ENCODE measurements at places on chromosomes 5 and 9.

GRCh38 chr9:92947268-92948037 lies at the start of gene FGD3:
TSS of gene FGD3 (plus strand) at chr9:92947523. CDS start at chr9:92976257, 28,734 bp downstream.
- no peak for DNase-seq

- DNase-seq: peak; percentile 4
These were observed 9.3 kb upstream of the MYOT start for GRCh38 chr5:137858223-137858916.

- DNase-seq: no peak
These were observed 2.4 kb downstream of the NEUROG1 start for GRCh38 chr5:135533334-135533733.

DNA sequence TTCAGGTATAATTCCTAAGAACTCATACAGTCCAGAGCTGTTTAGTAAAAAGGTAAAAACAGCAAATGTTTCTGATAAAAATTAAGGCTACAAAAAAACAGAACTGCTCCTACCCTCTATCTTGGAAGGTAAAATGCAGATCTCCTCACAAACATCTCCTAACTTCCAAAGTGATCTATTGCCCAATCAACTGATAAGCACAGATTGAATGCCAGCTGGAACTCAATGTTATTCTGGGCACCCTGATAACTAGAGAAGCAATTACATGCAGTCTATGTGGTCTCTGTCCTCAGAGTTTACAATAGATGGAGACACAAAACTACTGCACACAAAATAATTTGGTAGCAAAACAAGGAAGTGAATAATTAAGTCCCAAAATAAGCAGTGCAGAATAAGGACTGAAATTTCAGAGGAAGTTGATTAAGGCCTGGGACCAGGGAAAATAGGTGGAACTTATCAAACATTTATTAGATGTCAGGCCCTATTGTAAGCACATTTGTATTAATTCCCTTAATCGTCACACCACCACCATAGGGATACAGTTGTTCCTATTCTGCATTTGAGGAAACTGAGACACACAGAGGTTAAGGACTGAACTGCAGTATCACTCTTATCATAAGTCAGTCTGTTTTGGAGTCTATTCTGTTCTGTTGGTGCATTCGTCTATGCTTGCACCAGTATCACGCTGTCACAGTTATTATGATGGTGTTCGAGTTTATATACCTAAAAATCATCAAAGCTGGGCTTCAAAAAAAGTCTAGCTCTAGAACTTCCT lies 102.2 kb upstream of the TARS1 start:
- no peak for DNase-seq

GRCh38 chr5:143135832-143136551 lies 267.5 kb downstream of the NR3C1 start:
- no peak for DNase-seq

GRCh38 chr5:51678330-51678729 lies 295.1 kb downstream of the ISL1 start:
- DNase-seq: no peak

GRCh38 chr5:133321833-133322420 lies 270.1 kb downstream of the HSPA4 start:
- DNase-seq: no peak

DNA sequence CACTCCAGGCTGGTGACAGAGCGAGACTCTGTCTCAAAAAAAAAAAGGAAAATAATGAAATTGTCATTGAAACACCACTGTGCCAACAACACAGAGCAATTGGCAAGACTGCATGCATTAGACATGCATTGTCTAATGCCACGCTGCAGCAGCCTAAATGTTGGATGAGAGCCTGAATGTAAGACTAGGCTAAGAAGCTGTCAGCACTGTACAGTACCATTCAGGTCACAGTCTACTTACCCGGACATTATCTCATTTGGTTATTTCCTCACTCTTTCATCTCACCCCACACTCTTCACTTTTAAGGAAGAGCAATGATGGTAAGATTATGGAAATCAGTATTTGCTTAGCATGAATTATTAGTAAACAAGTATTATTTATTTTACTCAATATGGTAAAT lies 31.3 kb upstream of the PPP2CA start:
- no peak for DNase-seq

DNA sequence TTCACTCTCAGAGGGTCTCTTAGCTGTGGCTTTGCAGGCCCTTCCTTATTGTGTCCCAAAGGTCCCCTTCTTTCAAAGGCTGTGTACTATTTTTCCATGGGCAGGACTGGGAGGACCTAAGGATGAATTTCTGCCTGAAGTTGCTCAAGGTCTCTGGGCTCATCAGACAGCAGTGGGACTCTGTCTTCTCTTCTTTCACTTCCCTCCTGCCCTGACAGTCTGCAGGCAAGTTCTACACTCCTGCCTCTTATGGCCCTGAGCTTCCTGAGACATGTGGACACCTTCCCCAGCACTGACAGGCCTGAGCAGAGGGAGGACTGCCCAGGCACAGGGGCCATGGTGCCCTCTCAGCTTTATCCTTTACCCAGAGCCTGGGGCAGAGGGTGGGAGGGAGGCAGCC lies 14.8 kb downstream of the ENHO start:
- no peak for DNase-seq

DNA sequence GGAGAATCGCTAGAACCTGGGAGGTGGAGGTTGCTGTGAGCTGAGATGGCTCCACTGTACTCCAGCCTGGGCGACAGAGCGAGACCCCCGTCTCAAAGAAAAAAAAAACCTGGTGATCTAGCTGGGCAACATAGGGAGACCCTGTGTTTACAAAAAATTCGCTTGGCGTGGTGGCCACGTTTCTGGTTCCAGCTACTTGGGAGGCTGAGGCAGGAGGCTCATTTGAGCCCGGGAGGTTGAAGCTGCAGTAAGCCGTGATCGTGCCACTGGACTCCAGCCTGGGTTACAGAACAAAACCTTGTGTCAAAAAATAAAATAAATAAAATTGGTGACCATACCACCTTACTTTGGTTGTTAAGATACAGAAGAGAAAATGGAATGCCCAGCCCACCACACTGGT lies 1.8 kb upstream of the HNRNPAB start:
- no peak for DNase-seq

DNA sequence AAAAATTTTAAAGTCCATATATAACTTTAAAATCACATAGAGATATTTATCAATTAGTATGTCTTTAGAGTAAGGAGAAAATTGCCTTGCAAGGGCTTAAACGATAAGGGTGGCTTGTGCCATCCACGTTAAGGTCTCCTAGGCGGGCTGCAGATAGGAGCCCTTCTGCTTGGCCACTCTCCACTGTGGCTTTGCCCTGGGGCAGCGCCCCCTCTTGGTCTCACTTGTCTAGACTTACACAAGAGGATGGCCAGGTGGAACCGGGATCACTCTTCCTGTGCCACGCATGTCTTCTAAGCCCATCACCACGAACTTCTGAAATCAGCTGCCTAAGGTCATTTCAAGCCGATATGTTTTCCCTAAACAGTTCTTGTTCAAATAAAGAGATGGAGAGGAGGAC lies 2.9 kb downstream of the FPGS start:
- DNase-seq: no peak

GRCh38 chr9:116387934-116388698 lies 234.5 kb downstream of the PAPPA start:
- DNase-seq: no peak

- peak; percentile 80 for DNase-seq
These were observed 70.0 kb downstream of the SECISBP2 start for GRCh38 chr9:89388084-89388867.

DNA sequence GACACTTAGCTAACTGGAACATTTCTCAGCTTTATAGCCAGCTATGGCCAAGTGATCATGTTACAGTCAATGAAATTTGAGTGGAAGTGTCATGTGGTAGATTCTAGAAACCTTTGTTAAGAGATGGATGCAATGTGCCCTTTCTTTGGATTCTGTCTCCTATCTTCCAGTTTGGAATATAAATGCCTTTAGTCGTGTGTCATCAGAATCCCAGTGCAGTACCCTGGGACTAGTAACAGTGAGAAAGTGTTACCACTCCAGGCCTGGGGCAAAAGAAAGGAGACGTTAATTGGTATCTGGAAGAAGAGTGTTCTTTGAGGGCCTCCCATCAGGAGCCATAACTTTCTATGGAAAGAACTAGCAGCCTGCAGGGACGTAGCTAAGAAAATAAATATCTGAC lies 149.6 kb downstream of the SNX18 start:
- DNase-seq: no peak

GRCh38 chr5:5481633-5482032 lies 59.2 kb downstream of the ICE1 start:
- DNase-seq: no peak

GRCh38 chr9:134678666-134679443 lies 37.3 kb downstream of the COL5A1 start:
- DNase-seq: no peak

- DNase-seq: no peak
These were observed 4.5 kb downstream of the IRX4 start for GRCh38 chr5:1878050-1878849.

- no peak for DNase-seq
These were observed 122.0 kb downstream of the GDNF start for GRCh38 chr5:37717613-37718431.

DNA sequence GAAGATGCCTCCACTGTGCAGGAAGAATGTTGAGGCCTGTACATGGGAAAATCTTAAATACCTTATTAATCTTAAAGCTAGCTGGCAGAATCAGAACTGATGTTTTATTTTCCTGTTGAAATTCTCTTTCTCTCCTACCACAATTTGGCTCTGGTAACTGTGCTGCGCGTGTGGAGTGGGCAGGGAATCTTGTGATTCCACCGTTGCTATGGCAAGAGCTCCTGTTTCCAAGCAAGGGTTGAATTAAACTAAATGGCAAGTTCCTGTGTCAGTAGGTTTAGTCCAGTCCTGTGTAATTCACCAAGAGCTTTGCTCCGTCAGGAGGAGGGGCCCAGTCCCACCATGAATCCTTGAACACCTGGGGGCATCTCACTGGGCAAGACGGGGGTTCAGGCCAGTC lies 36.4 kb downstream of the NXNL2 start:
- no peak for DNase-seq

DNA sequence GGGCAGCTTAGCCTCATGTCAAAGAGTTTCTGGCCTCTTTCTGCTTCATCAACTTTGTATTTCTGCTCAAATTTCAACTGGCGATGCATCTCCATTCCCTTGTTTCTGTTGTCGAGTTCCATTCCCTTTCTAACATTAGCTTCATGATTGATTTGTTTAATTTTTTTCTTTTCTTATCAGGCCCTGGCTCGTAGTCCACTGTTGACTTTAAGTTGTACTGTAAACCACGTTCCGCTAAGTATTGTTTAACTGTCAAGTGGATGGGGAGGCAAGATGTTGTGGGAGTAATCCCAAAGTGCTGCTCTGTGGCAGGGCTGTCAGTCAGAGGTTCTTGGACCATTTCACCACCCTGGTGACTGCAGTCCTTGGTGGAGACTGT lies 309.1 kb downstream of the PSAT1 start:
- DNase-seq: no peak

DNA sequence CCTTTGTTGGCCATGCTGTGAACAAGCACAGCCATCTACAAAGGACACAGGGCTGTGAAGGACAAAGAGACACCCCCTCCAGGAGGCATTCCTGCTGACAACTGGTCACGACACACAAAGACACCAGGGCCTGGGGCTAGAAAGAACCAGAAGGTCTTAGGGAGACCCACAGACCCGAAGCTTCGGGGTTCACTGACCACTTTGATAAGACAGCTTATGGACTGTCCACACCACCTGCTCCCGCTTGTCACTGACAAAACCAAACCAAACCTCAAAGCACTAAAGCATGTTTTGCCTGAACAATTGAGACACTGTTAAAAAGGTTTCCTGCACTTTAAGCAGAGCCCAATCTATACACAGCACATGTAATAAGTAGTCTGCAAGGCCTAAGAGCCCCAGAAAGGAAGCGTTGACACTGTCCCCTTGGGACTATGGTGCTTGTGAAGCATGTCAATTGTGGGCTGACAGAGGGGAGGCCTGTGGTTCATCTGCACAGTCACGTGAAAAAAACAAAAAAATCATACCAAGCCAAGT lies 185.0 kb downstream of the GAPVD1 start:
- no peak for DNase-seq

DNA sequence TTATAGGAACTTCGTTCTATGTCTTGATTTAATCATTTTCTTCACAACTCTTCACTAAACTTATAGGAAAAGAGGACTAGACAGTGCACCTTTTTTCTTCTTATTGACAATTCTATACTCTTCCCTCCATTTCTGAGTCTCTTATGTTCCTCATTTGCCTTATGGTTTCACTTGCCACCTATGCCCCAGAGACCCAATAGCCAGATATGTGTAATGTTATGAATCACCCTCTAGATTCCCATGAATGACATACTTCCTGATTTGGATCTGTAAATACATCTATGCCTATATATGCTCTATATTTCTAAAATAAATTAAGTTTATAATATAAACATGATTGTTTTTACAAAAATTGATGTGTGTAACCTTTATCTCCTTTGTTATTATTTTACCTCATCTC lies 514.1 kb upstream of the MEF2C start:
- no peak for DNase-seq
